ENCODE measurements at places on chromosomes 2 and 18.

DNA sequence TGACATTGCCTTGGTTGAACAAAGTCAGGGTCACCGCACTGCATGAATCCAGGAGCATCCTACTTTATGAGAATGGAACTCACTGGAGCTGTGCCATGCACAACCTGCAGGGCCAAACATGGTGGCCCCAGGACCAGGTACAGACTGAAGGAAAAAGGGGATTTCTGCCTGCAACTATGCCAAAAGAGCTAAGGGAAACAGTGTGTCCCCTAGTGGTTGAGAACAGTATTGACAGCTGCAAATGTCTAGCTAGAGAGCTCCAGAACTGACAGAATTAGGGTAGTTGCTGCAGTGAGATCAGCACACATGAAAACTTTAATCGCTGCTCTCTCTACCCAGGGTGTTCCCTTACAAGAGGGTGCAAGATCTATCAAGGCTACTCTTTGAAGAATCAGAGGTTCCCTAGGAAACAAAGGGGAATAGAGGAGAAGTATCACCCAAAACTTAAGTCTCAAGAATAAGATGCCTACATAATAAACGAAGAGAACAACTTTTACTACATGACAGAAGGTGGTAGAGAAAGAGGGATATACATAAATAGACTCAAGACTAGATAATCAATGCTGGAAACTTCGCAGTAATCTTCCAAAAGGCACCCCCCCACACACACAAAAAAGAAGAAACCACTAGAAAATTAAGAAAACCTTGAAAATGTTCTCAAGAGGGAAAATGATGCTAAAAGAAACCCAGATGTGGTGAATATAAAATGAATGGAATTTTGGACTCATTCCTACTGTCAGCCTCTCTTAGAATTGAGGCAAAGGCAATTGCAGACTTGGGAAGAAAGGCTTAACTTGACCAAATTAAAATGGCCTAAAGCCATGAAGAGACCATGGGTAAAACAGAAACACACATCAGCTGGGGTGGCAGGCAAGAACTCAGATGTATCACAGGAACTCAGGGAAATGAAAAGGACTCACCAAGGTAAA lies 43.6 kb upstream of the IHH start:
- H3K4me3 ChIP-seq = no peak overlapping the region
- no peaks in the 10 kb centered on the region for H3K27me3 ChIP-seq
- H3K4me1 ChIP-seq = no peaks in the 10 kb centered on the region
- no peaks in the 10 kb centered on the region for H3K36me3 ChIP-seq

GRCh38 chr2:116319001-116319400 lies 1495.5 kb upstream of the DDX18 start:
- H3K4me1 ChIP-seq = no peaks in the 10 kb centered on the region
- H3K4me3 ChIP-seq = no peak overlapping the region
- H3K27me3 ChIP-seq = no peaks in the 10 kb centered on the region
- no peak for DNase-seq

GRCh38 chr2:119932809-119933208 lies 80.1 kb upstream of the EPB41L5 start:
- H3K36me3 ChIP-seq = no peaks in the 10 kb centered on the region
- no peaks in the 10 kb centered on the region for H3K4me1 ChIP-seq
- no peak for DNase-seq
- H3K27ac ChIP-seq = no peak overlapping the region
- H3K4me3 ChIP-seq = no peak overlapping the region

DNA sequence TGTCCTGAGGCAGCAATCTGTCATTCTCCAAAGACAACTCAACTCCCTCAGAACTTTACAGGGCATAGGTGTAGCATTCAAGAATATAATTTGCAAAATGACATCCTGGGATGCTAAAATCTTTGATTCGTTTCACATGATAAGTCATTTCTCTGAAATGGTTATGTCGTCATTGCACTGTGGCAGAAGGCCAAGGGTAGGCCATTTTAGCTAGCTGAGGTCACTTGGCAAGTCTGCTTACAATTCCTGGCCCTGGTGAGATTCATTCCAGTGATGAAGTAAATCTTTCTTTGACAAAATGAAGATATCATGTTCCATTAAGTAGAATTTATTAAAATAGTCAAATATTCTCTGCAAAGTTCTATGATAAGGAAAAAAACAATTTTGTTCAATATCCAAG lies 1410.3 kb upstream of the LRRTM1 start:
- no peak overlapping the region for H3K27ac ChIP-seq
- H3K27me3 ChIP-seq = no peaks in the 10 kb centered on the region
- no peaks in the 10 kb centered on the region for H3K4me1 ChIP-seq
- no peak for DNase-seq

- H3K27me3 ChIP-seq = no peaks in the 10 kb centered on the region
- no peaks in the 10 kb centered on the region for H3K36me3 ChIP-seq
- no peak overlapping the region for H3K27ac ChIP-seq
- H3K4me1 ChIP-seq = no peaks in the 10 kb centered on the region
Measured at GRCh38 chr2:69181806-69182427, 168.9 kb downstream of the ANTXR1 start.

DNA sequence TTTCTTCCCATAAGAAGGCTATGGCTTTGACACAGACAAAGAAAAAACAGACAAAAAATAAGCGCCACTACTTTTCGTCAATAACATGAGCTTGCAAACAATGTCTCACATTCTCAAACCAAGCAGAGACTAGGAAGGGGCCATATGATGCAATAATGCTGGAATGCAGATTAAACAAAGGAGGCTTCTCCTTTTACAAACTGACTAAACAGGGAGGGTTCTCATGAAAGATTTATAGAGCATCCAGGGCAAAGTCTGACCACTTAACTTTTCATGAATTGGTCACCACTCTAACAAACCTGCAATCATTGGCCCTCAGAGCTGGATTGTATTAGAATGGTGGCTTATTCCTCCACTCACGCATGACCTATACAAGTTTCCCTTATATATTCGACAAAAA lies 663.3 kb upstream of the CHAC2 start:
- no peaks in the 10 kb centered on the region for H3K27me3 ChIP-seq
- no peak overlapping the region for H3K4me3 ChIP-seq
- H3K4me1 ChIP-seq = no peaks in the 10 kb centered on the region
- no peak overlapping the region for H3K27ac ChIP-seq

GRCh38 chr18:12278741-12279682 lies 24.9 kb downstream of the CIDEA start:
- H3K27me3 ChIP-seq = no peaks in the 10 kb centered on the region
- no peaks in the 10 kb centered on the region for H3K36me3 ChIP-seq
- no peaks in the 10 kb centered on the region for H3K4me1 ChIP-seq
- H3K27ac ChIP-seq = no peak overlapping the region

DNA sequence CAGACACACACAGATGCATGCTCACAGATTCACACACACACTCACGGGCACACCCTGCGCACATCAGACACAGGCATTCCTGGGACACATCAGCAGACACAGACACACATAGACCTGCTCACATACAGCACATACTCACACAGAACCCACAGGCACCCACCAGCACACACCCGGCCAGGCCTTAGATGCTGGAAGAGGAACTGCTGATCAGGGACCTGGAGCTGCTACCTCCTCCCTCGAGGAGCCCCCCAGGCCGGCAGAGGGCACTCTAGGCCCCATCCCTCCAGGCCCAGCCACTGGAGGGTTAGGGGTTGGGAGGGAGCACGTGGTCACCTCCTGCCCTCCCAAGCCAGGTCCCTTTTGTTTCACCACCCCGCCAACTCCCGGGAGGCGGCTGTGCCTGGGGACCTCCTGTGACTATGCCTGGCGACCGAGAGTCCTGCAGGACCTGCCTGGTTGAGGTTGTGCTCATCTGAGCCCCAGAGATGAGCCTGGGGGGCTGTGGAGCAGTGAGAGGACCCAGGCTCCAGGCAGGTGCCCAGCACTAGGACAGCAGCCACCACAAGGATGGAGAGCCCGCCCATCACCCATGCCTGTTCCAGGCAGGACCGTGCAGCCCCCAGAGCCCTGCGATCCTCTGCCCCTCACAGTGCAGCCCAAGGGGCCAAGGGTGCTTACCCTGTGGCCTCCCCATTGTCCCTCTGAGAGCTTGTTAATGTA lies 21.0 kb upstream of the PTMA start:
- no peaks in the 10 kb centered on the region for H3K27me3 ChIP-seq
- peak overlapping the region; percentile 28 for H3K4me3 ChIP-seq
- DNase-seq = no peak
- peaks cover 4% of the 10 kb centered on the region for H3K4me1 ChIP-seq
- H3K27ac ChIP-seq = peak overlapping the region; percentile 38

DNA sequence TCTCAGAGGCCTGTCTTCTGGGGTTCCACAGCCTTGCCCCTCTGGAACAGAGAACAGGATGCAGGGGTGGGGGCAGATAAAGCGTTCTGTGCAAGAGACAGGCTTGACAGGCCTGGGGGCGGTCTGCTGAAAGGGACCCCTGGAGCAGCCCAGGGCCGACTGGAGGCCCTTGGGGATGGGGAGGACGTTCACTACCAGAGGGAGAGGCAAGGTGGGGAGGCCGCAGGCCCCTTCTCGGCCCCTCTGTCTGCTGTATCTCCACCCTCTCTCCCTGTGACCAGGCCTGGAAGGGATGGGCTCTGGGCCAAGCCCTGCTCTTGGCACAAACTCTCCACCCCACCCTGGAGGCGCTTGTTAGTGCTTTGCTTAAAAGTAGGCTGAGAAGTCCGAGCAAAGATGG lies 27.3 kb upstream of the INHBB start:
- H3K36me3 ChIP-seq = no peaks in the 10 kb centered on the region
- 0 out of 2 replicates have a peak, but pooled peaks cover 1% of the 10 kb centered on the region for H3K27me3 ChIP-seq
- no peak for DNase-seq
- H3K4me3 ChIP-seq = no peak overlapping the region
- peaks cover under 1% of the 10 kb centered on the region for H3K4me1 ChIP-seq

DNA sequence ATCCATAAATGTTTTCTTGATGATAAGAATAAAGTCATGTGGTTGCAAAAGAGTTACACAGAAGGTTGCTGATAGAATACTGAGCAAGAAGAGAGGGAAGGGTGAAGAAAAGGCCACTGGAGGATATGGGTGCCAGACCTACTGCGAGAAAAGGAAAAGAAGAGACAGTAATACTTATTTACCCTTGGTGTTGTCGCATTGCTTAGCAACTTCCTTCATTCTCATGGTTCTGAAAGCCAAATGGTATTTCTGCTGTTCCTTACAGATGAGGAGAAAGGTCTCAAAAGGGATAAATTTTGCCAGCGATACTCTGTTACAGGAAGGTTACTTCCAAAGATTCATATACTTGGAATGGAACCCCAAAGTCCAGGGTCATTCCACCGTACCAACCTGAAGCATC lies 62.5 kb downstream of the LHCGR start:
- H3K27ac ChIP-seq = no peak overlapping the region
- H3K27me3 ChIP-seq = no peaks in the 10 kb centered on the region
- H3K4me3 ChIP-seq = no peak overlapping the region
- DNase-seq = no peak

DNA sequence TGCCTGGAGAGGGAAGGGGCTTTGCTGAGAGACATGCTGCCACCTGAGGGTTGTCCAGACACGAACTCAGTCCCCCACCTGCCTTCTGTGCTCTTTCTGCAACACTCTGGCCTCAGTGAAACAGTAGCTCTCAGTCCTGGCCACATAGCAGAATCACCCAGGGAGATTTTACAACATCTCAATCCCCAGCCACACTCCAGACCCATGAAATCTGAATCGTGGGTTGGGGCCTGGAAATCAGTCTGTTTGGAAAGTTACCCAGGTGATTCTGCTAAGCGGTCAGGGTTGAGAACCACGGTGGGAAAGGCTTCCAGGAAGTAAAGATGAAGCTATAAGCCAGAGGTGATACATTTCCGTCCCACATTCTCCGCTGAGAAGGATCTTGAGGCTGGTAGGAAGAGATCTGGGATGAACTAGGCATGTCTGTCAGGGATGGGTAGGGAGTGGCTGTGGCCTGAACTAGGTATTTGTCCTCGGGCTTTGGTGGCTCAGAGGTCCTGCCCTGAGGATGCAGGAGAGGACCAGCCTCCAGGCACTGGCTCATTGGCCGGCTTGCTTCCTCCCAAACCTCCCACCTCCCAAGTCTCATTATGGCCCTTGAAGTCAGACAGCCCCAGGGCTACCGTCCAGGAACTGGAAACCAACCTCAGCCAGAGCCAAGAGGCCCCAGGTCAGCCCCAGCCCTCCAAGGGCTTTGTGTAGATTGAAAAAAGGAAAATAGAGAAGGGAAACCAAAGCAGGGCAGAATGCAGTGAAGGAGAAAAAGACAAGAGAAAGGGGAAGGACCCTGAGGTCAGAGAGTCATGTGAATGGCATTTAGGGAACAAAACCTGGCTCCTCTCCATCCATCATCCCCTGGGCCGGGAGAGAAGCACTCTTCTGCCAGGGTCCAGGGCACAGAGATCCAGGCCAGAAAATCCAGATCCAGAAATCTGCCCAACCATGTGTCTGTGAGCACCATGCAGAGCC lies 119.6 kb downstream of the ZFP36L2 start:
- peaks cover 40% of the 10 kb centered on the region for H3K4me1 ChIP-seq
- no peaks in the 10 kb centered on the region for H3K27me3 ChIP-seq
- H3K27ac ChIP-seq = peak overlapping the region; percentile 44
- H3K36me3 ChIP-seq = no peaks in the 10 kb centered on the region
- DNase-seq = peak; percentile 33

DNA sequence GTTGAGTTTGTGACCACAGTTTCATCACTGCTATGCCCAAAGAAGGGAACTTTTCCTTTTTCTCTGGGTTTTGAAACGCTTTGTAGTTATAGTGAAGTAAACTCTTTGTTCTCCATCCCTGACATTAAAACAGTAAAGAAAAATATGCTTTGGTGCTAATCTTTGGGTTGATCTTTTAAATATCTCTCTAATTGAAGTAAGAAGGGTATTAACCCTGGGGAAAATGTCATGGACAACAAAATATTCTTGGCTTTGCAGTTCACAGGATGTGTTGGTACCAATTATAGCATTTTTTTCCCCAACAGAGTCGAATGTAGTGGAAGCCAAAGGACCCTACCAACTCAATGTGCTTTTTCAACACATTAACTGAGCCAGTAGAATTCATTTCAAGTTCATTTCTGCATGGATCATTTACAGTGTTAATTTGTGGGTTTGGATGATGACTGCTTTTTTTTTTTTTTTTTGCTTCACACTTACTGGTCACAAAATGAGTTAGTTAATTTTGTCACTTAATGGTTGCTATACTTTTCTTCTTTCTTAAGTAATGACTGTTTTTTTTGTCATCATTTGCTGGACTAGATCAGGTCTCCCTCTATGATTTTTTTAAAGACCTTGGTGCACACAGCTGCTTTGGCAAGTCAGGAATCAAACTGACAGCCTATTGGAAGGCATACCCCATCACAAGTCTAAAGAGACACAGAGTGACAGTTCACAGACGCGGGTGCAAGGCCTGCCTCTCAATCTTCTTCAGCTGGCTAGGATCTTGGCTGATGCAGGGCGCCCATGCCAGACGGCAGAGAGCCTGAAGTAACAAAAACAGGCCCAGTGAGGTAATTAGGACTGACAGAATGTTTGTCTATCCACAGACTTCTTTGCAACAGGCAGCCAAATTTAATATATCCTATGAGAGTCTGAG lies 98.8 kb upstream of the MMADHC start:
- no peak for DNase-seq
- H3K4me3 ChIP-seq = no peak overlapping the region
- no peak overlapping the region for H3K27ac ChIP-seq
- H3K4me1 ChIP-seq = no peaks in the 10 kb centered on the region

- H3K36me3 ChIP-seq = no peaks in the 10 kb centered on the region
- H3K4me3 ChIP-seq = no peak overlapping the region
- no peaks in the 10 kb centered on the region for H3K4me1 ChIP-seq
Measured at GRCh38 chr18:55522011-55522410, 66.0 kb downstream of the TCF4 start.

GRCh38 chr2:186309901-186310300 lies 176.2 kb upstream of the ZC3H15 start:
- H3K27me3 ChIP-seq = no peaks in the 10 kb centered on the region
- no peaks in the 10 kb centered on the region for H3K4me1 ChIP-seq
- no peak overlapping the region for H3K4me3 ChIP-seq

Data from GM12878 (cell line).